ENCODE measurements at places on chromosomes 16 and 17.

DNA sequence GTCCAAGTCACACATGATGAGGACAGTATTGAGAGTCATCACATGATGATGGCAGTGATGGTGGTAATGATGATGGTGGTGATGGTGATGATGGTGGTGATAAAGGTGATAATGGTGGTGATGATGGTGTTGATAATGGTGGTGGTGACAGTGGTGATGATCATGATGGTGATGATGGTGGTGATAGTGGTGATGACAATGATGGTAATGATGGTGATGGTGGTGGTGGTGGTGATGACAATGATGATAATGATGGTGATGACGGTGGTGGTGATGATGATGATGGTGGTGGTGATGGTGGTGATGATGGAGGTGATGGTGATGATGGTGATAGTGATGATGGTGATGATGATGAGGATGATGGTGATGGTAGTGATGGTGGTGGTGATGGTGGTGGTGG is 190.2 kb upstream of the ZNF469 start:
- DNase-seq: no peak

- no peak for DNase-seq
These were observed 13.7 kb upstream of the LDHD start for GRCh38 chr16:75130150-75130771.

DNA sequence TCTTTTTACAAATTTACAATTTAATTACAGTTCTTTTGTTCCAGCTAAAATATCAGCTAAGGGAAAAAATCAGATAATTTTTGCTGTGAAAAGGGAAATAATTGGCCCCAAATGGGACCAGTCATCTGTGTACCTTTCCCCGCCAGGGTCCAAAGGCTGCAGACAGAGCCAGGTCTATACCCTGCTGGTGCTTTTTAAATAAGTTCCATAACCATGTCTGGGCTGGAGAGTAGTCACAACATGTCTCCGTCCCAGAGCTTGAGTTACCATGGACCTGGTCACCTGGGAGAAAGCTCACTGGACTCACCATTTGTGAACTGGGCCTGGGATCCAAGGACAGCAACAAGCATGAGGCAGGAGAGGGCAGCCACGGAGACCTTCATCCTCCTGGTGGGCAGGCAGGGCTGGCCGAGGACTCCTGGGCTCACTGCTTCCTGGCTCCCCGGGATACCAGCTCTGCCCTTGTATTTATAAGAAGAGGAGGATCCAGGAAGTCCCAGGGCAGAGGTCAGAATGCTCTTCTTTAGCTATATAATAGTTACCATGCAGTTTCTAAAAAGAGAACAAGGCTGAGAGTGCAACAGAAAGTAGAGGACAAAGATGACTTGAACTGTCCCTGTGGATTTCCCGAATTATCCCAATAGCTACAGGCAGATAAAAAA is at the start of gene CCL15:
Gene CCL15 (minus strand): TSS at position 444 of the 662 bp plus-strand sequence. CDS start 61 bp downstream, at position 383.
- DNase-seq: no peak

DNA sequence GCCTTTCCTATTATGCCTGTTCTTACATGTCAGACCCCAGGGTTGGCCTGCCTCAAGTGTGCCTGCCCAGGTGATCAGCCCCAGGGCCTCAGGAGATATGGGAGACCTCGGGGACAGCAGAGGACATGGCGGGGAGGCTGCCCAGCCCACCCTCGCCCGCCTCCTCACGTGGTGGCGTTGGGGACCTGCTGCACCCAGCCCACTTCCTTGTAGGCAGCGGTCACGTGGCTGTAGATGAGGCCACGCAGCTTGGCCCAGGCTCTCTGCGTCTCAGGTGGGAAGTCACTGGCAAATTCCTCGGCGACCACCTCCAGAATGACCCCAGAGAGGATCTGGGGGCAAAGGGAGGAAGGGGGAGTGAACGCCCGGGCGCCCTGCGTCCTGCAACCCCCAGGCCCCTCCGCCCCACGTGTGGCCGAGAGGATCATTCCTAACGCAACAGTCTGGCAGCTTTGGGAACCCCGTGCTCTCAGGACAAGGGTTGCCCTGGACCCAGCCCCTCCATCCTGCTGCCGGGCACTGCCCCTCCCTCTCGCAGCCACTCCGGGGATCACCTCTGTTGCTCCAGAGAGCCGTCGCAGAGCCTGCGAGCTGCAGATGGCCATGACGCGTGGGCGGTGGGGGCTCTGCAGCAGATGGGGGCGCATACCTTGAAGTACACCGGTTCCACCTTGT is 6.6 kb downstream of the CYGB start:
- no peak for DNase-seq

DNA sequence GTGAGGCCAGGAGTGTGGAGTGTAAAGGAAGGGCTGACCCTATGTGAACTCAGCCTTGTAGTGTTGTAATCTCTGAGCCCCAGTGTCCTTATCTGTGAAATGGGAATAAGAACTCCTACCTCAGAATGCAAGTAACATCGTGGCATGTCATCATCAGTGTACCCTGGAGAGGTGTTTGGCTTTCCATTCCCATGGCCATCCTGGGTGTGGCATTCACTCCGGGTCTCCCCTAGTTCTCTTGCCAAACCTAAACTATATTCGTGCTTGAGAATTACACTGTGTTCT is 1.9 kb downstream of the NXPH3 start:
- no peak for DNase-seq

GRCh38 chr16:83224642-83225041 is 583.1 kb upstream of the HSBP1 start:
- no peak for DNase-seq

DNA sequence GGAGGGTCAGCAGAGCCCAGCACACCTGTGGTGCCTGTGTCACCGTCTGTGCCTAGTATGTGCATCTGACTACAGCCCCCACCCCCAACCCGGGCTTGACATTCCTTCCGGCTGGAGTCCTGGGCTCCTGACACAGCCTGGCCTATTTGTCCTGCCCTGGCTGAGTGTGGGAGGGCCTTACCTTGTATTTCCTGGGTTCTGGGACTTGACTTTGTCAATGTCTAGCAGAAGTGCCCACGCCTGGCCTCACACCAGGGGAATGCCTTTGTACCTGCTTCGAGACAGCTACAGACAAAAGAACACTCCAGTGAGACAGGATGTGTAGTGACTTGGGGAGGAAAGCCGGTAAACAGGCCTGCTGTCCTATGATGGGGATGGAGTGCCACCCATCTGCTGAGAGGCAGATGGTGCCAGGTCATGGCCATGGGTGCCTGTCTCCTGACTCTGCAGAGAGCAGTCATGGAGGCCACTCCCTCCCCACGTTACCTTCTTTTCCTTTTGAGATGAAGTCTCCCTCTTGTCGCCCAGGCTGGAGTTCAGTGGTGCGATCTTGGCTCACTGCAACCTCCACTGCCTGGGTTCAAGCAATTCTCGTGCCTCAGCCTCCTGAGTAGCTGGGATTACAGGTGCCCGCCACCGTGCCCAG is 42.8 kb downstream of the TNFRSF13B start:
- no peak for DNase-seq

GRCh38 chr16:53007095-53007494 is 45.6 kb downstream of the CHD9NB start:
- no peak for DNase-seq

DNA sequence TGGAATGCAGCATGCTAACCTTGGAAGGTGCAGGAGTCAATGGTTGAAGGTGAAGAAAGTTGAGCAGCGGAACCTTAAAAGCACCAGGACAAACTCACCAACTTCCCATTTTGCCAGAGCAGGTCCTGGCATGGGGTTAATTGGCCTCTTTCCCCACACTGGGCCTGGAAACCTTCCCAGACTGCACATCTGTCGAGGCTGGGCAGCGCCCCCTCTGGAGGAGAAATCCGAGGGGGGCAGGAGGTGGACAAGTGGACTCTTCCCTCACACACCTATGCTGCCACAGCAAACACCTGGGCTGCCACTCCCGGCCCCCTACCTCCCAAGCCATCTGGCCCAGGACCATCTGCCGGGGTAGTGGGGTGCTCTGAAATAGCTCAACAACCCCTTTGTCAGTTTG is 232.4 kb downstream of the CBLN1 start:
- no peak for DNase-seq

- no peak for DNase-seq
These were observed 57.4 kb upstream of the COX10 start for GRCh38 chr17:14011740-14012405.

- no peak for DNase-seq
These were observed 9.7 kb upstream of the KDM6B start for GRCh38 chr17:7824021-7824924.

DNA sequence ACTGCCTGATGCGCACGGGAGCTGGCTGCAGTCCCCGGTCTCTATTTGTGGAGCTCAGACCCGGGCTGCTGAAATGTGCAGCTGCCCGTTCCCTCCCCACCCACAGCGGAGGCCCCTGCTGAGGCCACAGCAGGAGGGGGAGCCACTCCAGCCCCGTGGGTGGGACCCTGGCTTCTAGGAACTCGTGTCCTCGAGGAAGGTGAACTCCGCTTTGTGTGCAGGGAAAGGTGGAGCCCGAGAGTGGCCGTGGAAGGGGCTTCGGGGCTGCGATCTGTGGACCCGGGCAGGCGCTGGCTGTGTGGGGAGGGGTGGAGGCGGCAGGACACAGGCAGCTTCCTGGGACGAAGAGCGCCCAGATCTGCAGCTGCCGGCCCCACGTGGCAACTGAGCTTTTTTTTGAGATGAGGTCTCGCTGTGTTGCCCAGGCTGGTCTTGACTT is 2.9 kb downstream of the CCDC154 start:
- no peak for DNase-seq

GRCh38 chr17:43713494-43714162 is 45.0 kb downstream of the SOST start:
- DNase-seq: no peak

DNA sequence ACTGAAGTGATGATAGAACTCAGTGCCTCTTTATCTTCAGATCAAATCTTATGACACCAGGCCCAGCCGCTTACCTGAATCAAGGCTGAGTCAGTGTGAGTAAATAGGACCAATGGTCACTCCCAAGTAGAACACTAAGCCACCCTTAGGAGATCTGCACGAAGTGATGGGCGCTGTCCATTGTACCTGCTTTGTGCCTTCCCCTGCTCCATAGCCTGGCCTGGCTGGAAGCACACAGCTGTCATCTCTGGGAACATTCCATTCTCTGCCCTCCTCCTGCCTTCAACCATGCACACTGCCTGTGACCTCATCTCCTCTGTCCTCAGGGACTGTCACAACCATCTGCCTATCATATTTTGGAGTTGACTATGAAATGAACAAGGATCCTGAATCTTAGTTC is 279.5 kb upstream of the ASIC2 start:
- DNase-seq: no peak

DNA sequence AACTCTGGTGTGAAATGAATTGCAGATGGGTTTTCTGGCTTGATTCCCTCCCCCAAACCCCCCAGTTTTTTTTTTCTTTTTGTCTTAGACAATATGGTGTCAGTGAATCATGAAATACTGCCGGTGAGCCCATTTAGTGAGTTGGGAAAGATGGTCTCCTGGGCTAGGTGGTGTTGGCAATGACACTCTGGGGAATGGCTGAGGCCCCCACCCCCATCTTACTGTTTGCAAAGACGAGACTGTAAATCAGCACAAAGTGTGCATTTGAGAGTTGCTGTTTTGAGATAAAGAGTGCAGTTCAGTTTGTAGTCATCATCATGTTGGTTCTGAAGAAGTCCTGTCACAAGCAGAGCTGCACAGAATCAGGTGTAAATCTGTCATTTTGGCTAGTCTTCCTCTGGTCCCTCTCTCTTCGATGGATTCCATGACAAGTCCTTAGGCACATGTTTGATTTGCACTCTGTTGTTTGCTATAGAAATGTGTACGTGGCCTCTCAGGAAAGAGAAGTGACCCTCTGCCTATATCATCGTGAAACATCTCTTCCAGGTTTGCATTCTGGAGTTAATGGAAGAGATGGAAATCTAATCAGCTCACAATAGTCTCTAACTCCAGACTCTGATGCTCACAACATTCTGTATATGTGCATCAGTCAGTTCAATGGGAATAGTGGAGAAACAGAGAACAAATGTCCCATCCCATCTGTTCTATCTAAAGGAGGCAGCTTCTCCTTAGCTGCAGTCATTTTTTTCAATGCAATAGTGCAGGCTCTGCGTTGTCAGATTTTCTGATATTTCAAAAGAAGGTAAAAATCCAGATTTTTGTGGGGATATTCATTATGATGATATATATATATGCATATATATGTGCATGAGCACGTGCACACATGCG is 34.6 kb downstream of the RBFOX1 start:
- DNase-seq: no peak

DNA sequence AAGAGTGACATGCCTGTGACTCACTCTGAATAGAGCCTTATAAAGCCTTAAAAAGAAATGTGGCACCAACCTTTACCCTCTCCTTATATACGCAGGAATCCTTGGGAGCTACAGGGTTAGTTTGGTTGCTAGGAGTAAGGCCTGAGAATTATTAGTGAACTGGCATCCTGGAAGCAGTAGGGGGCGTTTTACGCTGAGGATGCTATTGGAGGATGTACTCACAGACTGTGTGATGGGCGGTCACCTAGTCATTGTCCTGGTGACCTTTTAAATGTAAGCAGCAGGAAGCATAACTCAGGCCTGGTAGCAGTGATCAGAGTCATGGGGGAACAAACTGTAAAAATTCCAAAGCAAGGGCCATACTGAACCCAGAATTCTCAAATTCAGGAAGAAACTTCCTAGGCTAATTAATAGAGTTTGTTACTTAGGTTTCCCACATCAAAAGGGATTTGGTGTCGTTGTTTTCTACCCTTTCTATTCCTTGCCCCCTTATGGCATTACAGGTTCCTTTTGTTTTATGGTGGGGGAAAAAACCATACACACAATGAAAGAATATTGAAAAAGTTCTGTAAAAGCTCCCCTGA is 153.8 kb downstream of the SNX11 start:
- DNase-seq: no peak

DNA sequence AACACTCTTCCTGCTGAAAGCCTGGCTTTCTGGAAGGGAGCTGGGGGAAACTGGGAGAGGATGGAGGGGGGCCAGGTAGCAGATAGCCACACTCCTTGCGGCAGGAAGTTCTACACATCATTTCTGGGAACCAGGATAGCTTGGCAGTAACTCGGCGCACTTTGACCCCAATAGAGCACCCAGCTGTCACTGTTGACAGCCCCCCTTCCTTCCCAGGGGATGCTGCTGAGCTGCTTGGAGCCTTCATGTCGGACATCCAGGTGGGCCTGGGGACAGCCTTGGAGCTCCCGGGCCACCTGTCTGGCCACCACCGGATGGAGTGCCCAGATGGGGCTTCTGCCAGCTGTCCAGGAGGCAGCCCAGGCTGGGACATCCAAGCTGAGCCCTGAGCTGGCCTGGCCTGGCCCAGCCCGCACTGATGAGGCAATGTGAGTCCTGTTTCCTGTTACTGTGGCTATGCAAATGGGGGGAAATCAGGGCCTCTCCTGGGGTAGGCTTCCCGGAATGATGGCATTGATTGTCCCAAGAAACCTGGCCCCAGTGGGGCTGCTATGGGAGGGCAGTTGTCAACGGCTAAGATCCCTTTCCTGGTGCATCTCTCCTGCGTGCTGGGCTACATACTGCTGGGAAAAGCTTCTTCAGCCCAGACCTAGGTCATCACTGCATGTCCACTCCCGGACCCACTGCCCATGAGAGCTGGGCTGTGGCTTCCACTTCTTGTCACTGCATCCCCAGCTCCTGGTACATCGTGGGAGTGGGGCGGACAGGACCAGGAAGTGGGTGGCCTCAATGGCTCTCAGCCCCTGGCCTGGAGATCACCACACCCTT is 50.0 kb downstream of the SOCS1 start:
- DNase-seq: no peak

GRCh38 chr17:65902831-65903522 is 289.0 kb downstream of the CEP112 start:
- DNase-seq: no peak

GRCh38 chr17:60525328-60525684 is 736 bp downstream of the APPBP2 start:
- no peak for DNase-seq

- DNase-seq: no peak
These were observed 70.0 kb upstream of the CIBAR2 start for GRCh38 chr16:85182286-85182685.
